T-helper 1 cell (primary cell): ENCODE measurements at places on chromosomes 3 and 15.

DNA sequence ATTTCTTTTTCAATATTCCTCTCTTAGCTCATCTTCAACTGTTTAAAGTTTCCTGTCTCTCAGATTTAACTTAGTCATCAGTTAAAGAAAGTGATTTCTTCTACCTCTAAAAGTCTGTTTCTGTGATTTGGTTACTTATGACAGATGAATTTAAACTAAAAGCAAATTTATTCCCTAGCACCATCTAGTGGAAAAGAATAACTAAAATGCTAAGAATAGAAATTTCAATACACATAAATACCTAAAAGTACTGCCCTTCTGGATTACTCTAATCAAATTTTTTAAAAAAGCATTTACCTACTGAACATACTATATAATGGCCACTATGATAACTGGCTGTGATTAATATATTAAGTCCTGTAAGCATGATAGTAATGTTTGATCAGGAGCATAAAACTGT is 14.0 kb upstream of the ZCWPW2 start:
- DNase-seq = no peak

DNA sequence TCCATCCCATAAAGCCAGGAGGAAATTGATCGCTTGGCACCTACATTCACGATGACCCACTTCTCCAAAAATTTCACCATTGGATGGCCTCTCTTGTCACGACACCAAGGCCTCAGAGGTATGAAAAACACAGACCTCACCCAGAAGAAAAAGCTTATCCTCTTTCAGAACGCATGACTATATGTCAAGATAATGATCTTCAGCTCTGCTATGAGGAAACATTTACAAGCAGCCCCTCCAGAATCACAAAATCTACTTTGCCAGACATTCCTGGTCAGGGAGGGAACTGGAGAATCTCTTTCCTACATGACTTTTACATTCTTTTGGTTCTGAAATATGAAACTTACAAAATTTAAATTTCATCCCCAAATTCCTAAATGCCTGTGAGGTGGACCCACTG is 122.7 kb downstream of the WNT5A start:
- DNase-seq = no peak

- DNase-seq = no peak
Observed at GRCh38 chr3:105764378-105765307, 104.2 kb downstream of the CBLB start.

DNA sequence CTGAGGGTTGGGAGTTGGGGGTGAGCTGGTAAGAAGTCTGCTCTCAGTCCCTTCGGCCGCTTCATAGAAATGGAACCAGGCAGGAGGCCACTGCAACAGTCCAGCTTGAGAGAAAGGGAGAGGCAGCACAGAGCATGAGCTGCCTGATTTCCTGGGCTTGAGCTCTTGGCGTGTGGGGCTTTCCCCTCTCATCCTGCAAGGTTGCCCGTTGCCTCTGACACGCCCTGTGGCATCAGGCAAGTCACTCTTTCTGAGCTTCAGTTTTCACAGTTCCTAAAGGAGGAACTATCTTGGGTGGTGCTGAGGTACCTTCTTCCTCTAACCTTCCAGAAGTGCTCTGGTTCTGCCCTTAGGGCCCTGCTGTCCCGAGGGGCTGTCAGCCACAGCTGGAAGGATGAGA is 4.9 kb downstream of the MESP2 start:
- DNase-seq = no peak

DNA sequence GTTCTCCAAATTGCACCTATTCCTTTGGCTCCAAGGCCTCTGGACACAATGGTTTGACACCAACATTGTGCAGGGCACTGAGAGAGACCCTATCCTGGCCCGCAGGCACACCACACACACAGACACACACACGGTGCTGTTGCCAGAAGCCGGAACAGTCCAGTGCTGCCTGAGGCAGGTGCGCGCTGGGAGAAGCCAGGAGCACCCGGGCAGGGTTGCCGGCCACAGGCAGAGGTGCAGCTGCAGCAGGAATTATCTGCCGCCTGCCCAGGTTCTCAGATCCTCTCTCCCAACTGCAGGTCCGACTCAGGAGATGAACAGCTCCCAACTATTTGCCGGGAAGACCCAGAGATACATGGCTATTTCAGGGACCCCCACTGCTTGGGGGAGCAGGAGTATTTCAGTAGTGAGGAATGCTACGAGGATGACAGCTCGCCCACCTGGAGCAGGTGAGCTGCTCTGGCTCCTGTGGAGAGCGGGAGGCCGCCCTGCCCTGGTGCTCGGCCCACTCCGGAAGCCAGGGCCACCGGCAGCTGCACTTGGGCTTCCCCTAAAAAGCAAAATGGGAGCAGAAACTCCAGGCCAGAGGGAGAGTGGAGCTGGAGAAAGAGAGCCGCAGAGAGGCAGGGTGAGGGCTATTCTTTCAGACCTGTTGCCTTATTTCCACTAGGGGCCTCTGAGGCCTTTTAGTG is 42.9 kb downstream of the CHDH start:
- DNase-seq = no peak

- no peak for DNase-seq
Observed at GRCh38 chr3:25849091-25849490, 59.2 kb downstream of the OXSM start.

DNA sequence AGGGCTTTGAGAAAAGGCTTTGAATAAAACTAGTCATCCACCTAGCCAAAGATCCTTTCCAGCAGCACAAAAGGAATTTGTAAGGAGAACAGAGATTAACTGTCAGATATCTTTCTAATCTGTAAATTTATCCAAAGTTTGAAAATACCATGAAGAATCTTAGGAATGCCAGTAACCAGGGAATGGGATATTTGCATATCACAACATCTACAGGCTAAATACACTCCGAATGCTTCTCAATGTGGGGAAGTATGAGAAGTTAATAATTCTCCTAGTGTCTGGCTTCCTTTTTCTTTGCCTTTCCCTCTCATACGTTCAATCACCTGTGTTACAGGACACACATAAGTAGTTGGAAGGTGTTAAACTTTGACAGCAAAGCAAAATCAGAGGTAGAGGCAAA is 7.8 kb downstream of the ANAPC13 start:
- DNase-seq = no peak

DNA sequence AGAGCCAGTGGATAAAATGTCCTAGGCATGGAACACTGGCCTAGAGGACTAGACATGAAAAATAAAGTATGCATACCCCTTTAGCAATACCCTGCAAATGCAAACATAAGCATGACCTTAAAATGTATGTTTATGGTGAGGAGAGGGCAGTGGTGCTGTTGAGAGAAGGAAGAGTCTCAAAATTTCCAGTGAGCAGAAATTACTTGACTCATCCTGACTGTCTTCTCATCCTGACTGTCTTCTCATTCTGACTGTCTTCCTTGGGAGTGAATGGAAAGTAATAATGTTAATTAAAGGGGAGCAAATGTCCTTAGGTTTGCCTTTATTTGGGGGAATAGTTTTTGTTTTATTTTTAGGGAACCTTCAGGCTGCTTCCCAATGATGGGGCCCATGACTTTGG is 121.5 kb upstream of the GALNT15 start:
- DNase-seq = no peak

GRCh38 chr3:193556841-193557240 is 2.1 kb upstream of the ATP13A4 start:
- DNase-seq = no peak

DNA sequence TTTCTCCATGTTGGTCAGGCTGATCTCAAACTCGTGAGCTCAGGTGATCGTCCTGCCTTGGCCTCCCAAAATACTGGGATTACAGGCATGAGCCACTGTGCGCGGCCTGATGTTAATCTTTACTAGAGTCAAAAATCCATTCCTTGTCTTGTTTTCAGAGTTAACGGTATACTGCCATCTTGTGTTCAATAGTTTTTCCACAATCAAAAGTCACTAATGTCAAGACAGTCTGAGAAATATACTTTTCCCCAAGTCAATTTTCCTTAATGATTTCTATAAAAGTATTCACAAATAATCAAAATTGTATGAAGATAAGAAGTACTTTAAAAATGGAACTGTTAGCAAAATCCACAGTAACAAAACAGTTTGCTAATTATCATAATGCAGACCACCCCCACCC is 8.5 kb downstream of the CRBN start:
- DNase-seq = no peak

- DNase-seq = no peak
Observed at GRCh38 chr3:7546253-7546652, 685.3 kb downstream of the GRM7 start.

- DNase-seq = no peak
Observed at GRCh38 chr3:11495948-11496557, 147.7 kb downstream of the VGLL4 start.

GRCh38 chr15:69834761-69835160 is 263.0 kb downstream of the TLE3 start:
- no peak for DNase-seq

DNA sequence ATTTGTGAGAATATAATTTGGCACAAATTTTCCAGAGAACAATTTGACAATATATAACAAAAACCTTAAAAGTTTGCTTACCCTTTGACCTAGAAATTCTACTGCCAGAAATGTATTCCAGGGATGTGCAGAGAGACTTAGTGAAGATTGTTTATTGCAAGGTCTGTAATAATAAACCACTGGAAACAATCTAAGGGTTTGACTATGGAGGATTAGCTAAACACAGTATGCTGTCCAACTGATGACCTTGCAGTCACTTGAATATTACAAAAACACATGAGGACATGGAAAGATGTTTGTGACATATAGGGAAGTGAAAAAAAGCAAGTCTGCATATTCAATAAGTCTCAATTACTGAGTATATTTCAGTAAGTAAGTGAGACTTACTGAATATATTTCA is 48.1 kb upstream of the CDV3 start:
- DNase-seq = no peak

DNA sequence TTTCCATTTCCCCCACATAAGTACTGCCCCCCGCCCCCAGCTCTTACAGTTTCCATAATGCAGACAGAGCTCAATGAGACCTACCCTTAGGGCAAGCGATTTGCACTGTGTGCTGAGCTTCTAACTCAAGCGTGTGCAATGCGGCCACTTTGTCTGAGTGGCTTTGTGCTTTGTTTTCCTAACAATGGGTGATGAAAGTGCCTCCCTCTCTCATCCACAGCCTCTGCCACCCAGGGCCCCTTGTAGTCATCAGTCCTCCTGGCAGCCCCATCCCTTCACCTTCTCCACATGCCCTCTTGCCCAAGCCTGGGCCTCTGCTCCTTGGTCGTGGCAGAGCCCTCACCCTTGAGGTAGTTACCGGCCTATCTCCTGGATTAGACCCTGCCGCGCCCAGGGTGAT is 17.2 kb downstream of the DAPK2 start:
- no peak for DNase-seq

- DNase-seq = no peak
Observed at GRCh38 chr3:48411606-48412374, 18.1 kb downstream of the PLXNB1 start.

DNA sequence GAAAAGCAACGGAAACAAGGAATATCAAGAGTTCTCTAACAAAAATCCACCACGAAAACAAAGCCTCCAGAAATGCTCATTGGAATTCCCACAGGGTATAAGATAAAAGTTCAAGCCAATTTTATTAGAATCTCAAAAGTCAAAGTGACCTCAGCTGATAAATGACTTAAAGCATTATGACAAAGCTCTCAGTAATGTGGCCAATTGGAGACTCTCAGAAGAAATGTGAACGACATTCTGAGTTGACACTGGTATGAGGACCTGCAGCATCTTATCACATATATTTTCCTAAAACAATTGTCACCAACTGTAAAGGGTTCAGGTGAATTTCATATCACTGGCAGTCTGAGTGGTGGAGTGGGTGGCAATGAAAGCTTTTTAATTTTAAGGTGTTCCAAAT is 199.1 kb downstream of the FOXP1 start:
- DNase-seq = no peak

DNA sequence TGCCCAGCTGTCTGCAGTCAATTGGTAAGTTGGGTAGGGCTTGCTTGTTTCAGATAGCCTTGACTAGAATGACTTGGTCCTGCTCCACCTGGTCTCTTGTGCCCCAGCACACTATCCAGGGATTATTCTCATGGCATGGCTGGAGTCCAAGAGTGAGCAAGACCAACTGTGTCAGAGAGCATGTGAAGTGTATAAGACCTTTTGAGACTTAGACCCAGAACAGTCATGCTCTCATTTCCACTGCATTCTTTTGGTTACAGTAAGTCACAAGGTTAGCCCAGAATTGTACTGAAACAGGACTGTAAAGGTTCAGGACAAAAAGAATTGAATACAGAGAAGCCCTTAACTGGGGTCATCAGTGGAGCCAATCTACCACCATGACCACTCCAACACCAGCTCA is 650.8 kb upstream of the ADAMTS9 start:
- DNase-seq = no peak

DNA sequence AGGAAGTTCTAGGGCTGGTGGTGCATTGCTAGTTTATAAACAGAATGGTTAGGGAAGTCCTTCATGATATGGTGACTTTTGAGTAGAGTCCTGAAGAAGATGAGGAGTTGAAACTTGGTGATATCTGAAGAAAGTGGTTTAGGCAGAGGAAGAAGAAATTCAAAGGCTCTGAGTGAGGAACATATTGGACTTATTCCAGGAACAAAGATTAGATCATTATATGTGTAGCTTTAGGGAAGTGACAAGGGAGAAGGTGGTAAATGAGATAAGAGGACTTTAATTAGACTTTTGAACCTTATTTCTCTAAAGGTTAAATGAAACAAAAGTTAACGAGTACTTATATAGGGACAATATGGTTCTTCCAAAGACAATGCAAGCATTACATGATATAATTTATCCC is 286.7 kb downstream of the DOCK3 start:
- no peak for DNase-seq

DNA sequence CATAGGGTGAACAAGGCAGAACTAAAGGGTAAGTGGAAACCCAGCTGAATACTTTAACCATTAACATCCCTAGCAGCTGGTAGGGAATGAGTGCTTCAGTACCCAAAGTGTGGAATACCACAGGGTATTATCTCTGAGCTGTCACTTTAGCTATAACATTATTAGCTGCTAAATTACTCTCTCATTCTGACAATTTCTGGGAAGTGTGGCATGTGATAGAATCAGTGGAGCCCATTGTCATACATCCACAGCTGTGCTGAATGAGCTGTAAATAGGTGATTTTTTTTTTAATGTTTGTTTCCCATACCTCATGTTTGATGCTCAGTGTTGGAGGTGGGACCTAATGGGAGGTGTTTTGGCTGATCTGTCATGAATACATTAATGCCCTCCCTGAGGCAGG is 894.3 kb downstream of the DIPK2A start:
- DNase-seq = no peak

GRCh38 chr15:72585476-72586058 is 68.9 kb upstream of the GOLGA6B start:
- no peak for DNase-seq

DNA sequence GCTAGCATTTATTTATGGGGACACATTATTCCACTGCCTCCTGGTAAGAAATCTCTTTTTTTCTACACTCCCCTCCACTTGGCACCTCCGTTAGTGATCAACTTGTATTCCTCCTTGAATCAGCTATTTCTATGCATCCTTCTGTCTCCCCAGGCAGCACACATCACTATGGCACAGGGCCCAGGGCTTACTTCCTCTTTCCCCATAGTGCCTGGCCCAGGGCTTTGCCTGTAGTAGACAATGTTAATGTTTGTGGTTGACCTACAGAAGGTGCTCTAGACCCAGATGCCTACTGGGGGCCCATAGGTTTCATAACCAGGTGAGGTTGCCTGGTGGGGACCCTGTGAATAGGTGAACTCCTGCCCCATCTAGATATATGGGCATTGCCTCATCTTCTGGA is 44.9 kb downstream of the EPHB1 start:
- no peak for DNase-seq
